ENCODE measurements at places on chromosomes 7 and 10.

- DNase-seq = no peak
Observed at GRCh38 chr7:156220078-156220605, 407.9 kb upstream of the SHH start.

DNA sequence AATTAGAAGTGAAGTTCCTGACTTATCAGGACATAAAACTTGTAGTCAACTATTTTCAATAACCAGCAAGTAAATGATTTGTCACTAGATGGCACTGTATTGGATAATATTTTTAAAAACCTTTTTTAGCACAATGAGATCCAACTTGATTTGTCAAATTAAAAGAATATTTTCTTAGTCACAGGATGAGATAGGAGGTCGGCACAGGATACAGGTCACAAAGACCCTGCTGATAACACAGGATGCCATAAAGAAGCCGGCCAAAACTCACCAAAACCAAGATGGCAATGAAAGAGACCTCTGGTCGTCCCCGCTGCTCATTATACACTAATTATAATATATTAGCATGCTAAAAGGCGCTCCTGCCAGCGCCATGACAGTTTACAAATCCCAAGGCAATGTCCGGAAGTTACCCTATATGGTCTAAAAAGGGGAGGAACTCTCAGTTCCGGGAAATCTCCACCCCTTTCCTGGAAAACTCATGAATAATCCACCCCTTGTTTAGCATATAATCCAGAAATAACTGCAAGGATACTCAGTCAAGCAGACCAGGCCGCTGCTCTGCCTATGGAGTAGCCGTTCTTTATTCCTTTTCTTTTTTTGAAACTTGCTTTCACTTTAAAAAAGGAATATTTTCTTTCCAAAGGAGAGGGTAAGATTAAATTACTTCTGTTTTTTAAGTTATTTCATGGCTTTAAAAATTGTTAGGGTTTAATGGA lies 255.7 kb upstream of the MKLN1 start:
- DNase-seq = no peak

- DNase-seq = no peak
Observed at GRCh38 chr10:89332123-89332633, 4.4 kb downstream of the IFIT3 start.

GRCh38 chr10:78935697-78936407 lies 132.9 kb upstream of the ZMIZ1 start:
- DNase-seq = no peak

DNA sequence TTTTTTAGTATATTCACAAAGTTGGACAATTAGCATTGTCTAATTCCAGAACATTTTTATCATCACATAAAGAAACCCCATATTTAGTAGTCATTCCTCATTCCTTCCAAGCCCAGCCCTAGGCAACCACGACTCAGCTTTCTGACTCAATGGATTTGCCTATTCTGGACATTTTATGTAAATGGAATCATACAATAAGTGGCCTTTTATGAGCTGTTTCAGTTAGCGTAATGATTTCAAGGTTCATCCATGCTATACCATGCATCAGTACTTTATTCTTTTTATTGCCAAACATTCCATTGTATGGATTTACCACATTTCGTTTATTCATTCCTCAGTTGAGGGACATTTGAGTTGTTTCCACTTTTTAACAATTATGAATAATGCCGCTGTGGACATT lies 249.2 kb downstream of the DYNC1I1 start:
- DNase-seq = no peak

DNA sequence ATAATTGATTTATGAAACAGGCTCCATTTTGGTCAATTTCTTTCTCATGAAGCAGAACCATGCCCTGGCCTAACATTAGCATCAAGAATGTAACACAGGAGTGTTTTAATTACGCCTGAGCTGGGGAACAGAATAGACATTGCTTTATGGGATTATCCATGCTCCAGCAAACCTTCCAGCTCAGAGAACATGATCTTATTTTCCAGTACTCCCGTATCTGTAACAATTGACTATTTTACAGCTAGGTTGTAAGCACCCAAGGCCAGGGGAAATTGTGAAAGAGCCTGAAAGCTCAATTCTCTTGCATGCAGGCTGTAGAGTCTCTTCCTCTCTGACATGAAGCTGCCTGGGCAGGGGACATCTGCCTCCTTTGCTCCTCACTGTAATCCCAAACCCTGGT lies 30.8 kb upstream of the CRYGN start:
- no peak for DNase-seq

DNA sequence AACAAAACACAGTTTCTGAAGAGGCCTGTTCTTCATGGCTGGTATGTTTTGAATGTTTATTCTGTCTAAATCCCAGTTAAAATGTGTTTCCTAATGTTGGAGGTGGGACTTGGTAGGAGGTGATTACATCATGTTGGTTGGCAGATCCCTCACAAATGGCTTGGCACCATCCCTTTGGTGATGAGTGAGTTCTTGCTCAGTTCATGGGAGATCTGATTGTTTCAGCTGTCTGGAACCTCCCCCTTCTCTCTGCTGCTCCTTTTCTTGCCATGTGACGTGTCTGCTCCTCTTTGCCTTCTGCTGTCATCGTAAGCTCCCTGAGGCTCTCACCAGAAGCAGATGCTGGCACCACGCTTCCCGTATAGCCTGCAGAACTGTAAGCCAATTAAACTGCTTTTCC lies 383.6 kb upstream of the TPK1 start:
- no peak for DNase-seq

- DNase-seq = no peak
Observed at GRCh38 chr7:33725111-33726025, 180.0 kb upstream of the BMPER start.

Data from NCI-H748 treated with DMSO at 0.1 percent for 48 hours (cell line).